Stimulated activated CD4-positive, alpha-beta T cell treated with anti-CD3 and anti-CD28 coated beads, TNF-alpha, amount 100 ng/mL, for 48 hours (primary cell): ENCODE measurements at places on chromosomes 13 and 19.

- no peak for DNase-seq
These were observed 36.4 kb downstream of the RCBTB2 start for GRCh38 chr13:48496271-48497161.

DNA sequence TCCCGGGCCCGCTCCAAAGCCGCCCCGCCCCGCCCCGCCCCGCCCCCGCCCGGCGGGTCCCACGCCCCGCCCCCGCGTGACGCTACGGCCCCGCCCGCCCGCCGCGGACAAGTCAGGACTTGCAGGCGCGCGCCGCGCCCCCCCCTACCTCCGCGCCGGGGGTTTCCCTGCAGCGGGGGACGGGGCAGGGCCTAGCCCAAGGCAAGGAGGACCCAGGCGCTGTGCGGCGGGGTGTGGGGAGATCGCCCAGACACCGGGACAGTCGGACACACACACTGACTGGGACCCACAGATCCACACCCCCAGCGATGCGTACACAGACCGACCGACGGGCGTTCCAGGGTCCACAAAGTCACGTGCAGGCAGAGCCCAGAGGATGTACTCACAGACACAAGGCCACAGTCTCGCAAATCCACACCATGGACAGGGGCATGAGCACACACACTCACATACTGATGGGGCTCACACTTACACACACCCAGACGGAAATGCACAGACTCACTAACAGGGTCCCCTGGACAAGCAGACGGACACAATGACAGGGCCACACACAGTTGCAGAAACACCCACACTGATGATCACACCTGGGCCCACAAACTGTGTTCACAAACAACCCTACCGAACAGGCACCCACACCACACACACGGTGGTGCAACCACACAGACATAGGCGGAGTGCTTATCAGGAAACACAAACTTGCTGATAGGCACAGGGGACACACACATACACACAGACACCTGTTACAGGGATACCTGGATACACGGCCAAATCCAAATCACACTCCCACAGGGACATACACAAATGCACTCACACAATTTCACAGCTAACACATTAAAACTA lies 436 bp upstream of the BBC3 start:
- peak; percentile 90 for DNase-seq

- DNase-seq: no peak
These were observed 11.3 kb downstream of the POSTN start for GRCh38 chr13:37587236-37587635.

GRCh38 chr13:36907821-36908220 lies 12.2 kb downstream of the SMAD9 start:
- DNase-seq: no peak

GRCh38 chr19:4120559-4121272 lies 3.2 kb downstream of the MAP2K2 start:
- no peak for DNase-seq

- DNase-seq: no peak
These were observed 359.2 kb upstream of the OBI1 start for GRCh38 chr13:79018166-79018565.

- DNase-seq: no peak
These were observed 60.7 kb upstream of the FGF14 start for GRCh38 chr13:102462570-102462969.

DNA sequence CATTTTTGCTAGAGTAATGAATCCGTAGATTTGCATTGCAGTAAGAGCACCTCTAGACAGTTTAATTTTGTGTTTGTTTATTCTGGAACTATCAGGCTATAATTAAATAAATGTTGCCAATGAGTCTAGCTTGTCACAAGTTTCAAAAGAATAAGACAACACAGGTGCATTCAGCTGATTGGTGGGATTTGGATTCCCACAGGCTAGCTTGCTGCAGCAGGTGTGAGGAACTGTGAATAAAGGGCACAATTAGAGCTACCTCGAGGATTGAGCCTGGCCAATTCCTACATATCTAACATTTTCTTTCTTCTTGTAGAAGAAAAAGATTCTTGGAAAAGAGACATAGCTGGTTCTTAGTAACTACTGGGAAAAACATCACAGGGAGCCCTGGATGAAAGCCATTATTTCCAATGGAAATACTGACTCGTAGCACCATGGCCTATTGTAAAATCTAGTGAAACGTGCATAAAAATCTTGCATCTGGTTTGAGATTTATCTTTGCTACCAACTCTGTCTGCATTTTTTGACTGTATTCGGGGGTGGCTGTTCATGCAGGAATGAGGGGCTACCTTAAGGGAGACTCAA lies 360.9 kb downstream of the FGF9 start:
- DNase-seq: no peak

DNA sequence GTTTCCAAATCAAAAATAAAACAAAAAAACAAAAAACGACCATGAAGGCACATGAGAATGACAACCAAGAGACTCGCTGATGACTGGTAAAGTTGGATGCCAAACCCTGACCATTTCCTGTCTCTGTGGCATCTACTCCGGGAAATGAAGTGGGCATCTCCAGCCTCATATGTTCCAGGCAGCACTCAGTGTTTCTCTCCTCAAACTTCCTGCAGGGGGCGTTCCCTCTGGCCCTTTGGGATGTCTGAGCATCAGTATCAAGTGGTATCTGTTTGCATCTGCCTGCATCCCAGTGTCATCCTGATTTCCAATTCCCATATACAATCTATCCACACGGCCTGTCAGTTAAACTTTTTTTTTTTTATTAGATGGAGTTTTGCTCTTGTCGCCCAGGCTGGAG lies 9.8 kb upstream of the SIGLEC12 start:
- no peak for DNase-seq

DNA sequence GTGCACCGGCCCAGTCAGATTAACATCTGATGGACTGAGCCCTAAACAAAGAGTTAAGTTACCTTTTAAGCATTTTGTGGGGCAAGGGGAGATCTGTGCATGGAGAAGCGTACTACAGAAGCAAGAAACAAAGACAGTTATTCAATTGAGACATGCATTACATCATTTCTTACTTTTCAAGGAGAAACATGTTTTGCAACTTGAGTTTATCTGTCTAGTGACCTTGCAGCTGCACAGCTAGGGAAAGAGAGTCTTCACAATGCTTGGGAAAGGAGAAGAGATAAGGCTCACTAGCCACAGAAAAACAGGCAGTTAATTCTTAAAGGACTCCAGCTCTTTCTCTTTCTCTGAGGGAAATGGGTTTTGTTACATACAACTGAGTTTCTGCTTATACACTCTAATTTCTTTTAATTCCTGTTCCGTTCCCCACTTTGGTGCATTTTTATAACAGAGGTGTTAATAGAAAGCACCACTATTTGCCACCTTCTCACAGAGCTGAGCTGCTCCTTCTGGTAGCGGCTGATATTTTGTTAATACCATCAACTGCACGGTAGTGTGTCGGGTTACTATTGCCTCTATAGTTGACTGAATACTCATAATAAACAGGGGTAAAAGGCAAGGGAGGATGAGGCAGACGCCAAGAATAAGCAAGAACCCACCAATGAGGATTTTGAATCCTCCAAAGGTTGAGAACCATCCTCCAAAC lies 55.9 kb downstream of the ZNF431 start:
- DNase-seq: no peak

DNA sequence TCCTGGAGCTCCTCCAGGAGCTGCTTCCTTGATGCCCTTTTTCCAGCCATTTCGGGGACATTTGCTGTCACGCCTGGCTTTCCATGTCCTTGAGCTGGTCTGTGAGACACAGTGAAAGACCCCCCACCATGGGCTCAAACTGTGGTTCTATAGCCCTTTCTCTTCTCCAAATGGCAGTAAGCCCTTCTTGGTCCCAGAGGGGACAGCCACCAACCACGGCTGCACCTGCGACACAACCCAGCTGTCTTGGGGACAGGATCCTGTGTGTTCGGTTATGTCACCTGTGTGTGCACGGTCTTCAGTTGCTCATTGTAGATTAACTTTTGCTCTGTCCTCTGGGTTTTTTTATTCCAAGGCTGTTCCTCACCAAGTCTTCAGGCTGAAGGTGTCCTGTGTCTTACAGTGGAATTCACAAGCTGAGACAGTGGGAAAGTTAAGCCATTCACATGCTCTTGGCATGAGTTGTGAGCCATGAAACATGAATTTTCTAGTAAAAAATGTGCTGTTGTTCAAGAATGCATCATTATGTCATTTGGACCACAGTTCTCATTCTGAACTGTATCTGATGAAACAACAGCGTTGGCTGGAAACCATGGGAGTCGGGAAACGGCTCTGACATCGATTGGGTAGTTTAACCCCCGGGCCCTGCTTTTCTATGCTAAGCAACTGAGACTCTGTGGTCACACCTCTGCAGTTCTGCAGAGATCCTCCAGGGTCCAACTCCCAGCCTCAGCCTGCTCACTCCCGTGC lies 129.5 kb upstream of the MCF2L start:
- DNase-seq: no peak

DNA sequence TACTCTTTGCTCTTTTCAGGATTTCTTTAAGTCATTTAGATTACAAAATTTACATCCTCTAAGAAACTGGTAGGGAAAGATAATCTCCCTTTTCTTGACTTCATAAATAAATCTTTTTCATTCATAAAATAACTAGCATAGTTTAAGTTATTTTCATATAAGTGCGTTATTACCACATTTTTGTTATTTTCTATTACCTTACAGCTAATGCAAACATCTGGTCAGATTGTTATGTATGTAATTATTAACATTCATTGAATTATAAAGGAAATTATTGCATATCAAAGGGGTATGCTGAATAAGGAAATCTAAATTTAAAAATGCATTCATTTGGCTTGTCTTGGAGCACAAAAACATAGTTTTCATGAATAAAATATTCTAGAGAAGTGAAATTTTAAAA lies 55.3 kb upstream of the SLITRK1 start:
- DNase-seq: no peak

DNA sequence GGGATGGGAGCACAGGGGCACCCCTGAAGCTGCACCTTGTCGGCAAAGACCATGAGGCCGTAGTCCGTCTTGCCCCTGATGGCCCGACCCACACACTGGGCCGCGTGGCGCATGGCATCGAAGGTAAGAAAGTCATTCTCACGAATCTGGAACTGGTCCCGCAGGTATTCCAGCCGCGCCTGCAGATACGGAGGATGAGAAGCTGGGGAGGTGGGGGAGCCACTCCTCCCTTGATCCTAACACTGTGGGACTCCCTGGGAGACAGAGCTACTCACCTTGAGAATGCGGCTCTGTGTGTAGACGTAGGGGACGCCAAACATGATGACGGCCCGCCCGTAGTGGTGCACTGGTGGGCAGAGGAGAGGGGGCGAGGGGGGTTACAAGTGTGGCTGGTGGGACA lies 11.9 kb downstream of the KLC3 start:
- no peak for DNase-seq

- DNase-seq: no peak
These were observed 393.0 kb downstream of the ITGBL1 start for GRCh38 chr13:101845245-101846020.
